ENCODE measurements at places on chromosomes 4 and X.

DNA sequence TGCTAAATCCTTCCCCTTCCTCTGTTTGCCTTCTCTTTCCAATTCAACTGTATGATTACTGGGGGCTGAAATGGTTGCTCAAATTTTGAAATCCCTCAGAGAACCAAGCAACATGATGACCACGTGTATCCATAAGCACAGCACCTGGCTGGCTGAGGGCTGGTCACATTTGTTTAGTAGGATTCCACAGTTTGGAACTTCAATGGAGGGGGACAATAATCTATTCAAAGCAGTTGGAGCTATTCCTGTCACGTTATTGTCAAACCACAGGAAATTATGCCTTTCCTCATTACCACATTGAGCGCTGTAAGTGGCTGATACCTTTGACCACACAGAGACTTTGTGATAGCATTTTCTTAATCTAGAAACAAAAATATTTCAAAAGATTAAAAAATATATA, 7.0 kb downstream of the TMSB4X start:
- DNase-seq, result no peak

DNA sequence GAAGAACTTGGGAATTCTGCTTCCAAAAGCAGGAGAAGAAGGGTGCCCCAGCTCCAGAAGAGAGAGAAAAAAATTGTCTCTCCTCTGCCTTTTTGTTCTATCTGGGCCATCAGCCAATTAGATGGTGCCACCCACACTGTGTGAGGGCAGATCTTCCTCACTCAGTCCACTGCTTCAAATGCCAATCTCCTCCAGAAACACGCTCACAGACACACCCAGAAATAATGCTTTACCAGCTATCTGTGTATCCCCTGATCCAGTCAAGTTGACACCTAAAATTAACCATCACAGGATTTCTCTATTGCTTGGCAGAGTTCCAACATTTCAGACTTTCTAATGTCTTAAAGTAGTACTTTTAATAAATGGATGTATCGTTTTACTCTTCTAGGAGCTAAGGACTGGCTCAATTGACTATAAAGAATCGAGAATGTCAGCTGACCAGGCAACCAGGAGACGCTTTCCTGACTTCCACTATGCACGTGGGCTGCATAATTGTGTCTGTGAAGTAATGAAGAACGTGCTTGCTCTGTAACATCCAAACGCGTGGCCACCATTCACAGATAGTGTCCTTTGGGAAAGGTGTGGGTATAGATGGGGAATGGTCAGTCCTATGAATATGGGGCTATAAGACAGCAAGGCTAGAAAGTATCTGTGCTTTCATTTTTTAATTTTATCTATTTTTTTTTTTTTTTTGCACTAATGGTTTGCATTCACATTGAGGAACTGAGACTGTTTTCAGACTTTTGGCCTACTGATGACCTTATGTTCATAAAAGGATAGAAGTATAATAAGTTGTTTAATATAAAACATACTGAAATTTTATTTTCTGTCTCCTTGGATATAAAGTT, 9.9 kb upstream of the SMIM20 start:
- DNase-seq, result no peak

GRCh38 chr4:23734000-23734399, 155.8 kb downstream of the PPARGC1A start:
- no peak for DNase-seq

- DNase-seq, result no peak
These were observed 6.7 kb downstream of the SHISA3 start for GRCh38 chr4:42404001-42404400.

DNA sequence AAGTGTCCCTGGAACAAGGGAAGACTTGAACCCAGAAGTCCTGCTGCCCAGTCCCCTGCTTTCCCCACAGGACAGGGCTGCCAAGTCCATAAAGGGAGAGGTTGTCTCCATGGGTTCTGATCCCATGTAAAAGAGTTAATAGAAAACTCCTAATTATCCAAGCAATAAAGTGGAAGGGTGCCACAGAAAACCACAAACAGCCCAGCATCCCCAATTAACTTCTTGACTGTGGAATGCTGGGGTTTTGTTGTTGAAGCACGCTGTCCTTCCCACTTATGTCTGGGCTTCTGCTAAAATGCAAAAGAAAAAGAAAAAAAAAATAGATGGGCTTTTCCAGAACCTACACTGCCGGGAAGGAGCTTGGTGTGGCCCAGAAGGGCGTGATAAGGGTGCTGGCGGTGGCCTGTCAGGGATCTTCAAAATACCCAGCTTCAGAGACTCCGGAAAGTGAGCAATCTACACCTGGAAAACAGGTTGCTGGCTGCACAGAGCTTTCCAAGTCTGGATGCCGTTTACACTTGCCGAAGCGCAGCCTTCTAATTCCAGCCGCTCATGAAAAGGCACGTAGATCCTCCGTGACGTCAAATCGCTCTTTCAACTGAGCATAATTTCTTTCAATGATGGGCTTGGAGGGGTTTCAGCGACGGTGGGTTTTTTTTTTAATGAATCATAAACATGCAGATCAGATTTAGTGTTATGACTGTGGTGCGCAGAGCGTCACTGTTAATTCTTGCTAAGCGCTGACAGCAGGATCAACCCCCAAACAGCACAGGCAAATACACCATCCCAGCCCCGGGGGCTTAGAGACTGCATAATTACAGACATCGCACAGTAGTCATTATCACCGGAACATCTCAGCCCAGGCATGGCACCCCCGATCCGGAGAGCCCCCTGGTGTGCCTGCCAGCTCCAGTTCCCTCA, 197.6 kb downstream of the BCOR start:
- DNase-seq, result no peak

- no peak for DNase-seq
These were observed 2.6 kb upstream of the SPINK2 start for GRCh38 chr4:56823933-56824600.

- DNase-seq, result no peak
These were observed 31.3 kb downstream of the SLIT2 start for GRCh38 chr4:20283039-20283438.

DNA sequence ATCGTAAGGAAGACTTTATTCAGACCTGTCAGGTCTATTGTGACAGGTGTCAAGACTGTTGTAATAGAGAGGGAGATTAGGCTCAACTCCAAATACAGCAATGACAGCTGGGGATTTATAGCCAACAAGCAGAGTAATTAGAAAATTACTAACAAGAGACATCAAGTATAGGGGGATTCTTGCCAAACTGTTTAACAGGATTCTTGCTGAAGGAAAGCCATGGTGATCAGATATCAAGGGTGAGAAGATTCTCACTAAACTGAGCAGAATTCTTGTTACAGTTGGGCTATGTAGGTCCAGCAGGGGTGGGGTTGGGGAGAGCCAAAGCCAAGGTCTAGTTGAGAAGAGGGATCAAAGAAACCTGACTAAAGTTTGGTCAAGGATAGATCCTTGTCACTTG, 461.0 kb upstream of the GALNT7 start:
- no peak for DNase-seq

DNA sequence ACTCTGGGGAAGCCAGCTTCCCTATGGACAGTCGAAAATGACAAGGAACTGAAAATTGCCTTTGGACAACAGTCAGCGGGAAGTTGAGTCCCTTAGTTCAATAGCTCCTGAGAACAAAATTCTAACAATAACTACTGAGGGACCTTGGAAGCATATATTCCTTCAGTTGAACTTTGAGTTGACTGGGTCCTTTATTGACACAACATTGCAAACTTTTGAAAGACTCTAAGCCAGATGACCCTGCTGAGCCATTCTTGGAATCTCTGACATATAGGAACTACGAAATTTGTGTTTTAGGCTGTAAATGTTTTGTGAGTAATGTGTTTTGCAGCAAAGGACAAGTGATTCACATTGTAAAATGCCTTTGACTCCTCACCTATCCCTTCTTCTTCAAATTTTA, 548.8 kb upstream of the LCORL start:
- DNase-seq, result no peak

GRCh38 chrX:323721-324628, 5.4 kb upstream of the GTPBP6 start:
- DNase-seq, result no peak

GRCh38 chrX:25295466-25295865, 279.7 kb upstream of the ARX start:
- DNase-seq, result no peak

DNA sequence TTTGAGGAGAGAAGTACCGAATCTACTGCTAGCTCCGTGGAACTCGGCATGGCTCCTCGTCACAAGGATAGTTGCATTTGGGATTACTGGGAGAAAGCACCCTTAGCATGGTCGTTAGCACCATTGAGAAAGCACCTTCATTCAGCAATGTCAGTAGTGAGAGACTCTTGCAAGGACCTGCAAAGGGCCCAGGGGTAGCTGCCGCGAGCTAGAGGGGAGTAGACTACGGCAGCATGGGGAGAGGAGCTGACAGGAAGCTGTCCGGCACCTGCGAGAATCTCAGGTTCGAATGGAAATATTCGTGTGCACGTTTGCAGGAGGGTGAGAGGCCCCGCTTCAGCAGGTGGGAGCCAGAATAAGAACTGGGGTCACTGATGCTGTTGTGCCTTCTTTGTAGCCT, 20.2 kb downstream of the TLR10 start:
- no peak for DNase-seq

DNA sequence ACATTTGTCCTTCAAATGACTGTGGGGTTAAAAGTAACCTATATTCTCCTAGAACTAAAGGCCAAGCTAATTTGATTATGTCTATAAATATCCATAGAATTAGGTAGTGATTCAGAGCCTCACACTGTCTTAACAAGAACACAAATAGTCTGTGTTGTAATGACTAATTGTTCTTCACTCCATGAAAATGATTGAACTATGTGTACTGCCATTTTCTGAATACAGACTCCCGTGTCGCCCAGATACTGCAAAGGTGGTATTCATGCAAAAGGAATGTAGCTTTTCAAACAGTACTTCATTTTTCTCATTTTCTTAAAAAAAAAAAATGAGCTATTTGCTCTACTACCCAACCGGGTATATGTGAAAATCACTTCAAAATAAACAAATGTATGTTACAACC, 11.3 kb upstream of the PHKA2 start:
- DNase-seq, result no peak

DNA sequence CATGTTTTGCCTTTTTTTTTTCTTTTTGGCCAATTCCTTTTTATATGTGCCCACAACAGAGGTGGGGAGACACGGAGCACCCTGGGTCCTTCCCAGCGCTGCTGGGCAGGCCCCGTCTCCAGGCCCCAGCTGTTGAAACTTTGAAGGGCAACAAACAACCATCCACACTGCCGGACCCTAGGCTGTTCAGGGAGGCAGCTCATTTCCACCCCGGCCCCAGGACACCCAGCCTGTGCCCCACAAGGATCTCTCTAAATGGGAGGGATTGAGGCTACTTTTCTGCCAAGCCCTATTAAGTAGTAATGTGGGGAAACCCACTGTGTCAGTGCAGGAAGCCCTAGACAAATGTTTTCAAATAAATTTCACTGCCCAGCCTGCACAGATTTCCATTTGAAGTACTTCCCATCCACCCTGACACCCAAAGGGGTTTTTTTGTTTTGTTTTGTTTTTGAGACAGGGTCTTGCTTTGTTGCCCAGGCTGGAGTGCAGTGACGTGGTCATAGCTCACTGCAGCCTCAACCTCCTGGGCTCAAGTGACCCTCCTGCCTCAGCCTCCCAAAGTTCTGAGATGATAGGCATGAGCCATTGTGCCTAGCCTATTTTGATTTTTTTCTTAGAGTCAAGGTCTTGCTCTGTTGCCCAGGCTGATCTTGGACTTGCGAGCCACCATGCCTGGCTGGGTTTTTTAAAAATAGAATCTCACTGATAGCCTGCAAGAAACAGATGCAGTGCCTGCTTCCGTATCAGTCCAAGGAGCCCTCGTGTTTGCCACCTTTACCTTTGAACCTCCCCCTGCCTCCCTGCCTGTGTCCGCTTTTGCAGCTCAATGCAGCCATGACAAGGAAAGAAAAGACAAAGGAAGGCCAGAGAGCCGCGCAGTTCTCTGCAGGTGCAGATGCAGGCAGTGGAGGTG, 13.4 kb upstream of the CLCN4 start:
- DNase-seq, result no peak

DNA sequence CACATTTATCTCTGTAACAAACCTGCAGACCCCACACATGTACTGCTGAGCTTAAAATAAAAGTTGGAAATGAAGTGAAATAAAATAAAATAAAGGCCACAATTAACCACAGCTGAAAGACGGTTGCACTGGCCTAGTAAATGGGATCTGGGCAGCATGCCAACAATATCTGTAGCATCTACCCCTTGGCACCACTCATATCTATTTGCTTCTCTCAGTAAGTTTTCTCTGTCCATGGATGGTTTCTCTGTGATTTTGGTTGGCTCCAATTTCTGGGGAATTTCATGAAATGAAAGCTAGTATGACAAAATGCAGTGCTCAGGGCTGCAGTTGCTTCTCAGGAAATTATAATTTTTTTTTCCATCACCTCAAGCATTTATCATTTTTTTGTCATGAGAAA, 172.0 kb upstream of the IL15 start:
- no peak for DNase-seq

DNA sequence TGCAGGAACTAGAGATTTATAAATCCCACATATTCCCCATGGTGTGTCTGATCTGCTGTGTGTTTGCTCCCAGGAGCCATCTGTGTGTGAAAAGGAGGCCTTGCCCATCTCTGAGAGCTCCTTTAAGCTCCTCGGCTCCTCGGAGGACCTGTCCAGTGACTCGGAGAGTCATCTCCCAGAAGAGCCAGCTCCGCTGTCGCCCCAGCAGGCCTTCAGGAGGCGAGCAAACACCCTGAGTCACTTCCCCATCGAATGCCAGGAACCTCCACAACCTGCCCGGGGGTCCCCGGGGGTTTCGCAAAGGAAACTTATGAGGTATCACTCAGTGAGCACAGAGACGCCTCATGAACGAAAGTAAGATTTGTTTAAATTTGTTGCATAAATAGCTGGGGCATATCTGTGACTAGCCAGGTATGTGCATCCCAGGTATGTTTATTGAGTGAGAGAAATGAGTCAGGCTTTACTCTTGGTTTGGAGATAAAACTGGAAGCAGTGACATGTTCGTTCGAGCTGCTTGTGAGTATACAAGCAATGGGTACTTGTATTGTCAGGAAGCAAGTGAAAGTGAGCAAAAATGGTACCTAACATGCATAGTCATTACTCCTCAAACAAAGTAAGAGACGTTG, 89.5 kb downstream of the PTTG2 start:
- DNase-seq, result no peak

GRCh38 chr4:87620491-87620890, 12.2 kb downstream of the DSPP start:
- no peak for DNase-seq

DNA sequence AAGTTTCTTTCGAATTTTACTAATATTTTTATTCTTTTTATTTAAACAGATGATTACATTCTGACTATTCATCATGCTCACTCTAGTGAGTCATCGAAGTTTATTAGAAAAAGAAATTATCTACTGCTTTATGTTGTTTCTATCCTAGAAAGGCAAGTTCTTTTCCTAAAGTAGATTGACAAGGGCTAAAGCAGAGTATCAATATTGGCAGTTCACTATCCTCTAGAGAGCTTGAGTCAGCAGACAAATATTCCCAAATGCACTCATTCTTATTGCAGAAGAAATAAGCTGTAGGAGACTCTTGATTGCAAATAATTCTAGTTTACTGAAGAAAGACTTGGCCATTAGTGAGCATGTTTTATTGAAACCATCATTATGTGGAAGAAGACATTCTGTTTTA, 911.8 kb downstream of the CENPC start:
- DNase-seq, result no peak
